ENCODE measurements at places on chromosomes 4 and X.

DNA sequence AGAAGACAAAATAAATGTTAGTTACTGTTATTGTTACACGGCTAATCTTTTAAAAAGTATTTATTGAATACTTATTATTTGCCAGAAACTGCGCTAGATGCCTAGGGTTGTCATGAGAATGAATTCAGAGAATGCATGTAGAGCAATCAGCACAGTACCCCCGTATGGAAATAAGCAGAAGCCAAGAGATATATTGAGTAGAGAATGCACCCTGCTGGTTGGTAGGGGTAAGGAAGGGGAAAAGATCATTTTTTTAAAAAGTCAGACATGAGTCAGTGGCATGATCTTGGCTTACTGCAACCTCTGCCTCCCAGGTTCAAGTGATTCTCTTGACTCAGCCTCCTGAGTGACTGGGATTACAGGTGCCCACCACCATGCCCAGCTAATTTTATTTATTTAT lies 13.1 kb upstream of the DRP2 start:
- no peak overlapping the region for H3K4me3 ChIP-seq
- no peak overlapping the region for H3K27ac ChIP-seq
- no peak for DNase-seq
- no peaks in the 10 kb centered on the region for H3K27me3 ChIP-seq
- no peaks in the 10 kb centered on the region for H3K36me3 ChIP-seq
- no peaks in the 10 kb centered on the region for H3K4me1 ChIP-seq

- H3K4me3 ChIP-seq, result no peak overlapping the region
- no peak overlapping the region for H3K27ac ChIP-seq
- no peak for DNase-seq
- H3K4me1 ChIP-seq, result no peaks in the 10 kb centered on the region
- no peaks in the 10 kb centered on the region for H3K36me3 ChIP-seq
These were observed 160.5 kb downstream of the ZNF518B start for GRCh38 chr4:10296730-10297129.

GRCh38 chr4:124710015-124710741 lies 2.4 kb downstream of the ANKRD50 start:
- DNase-seq, result peak; percentile 2
- H3K4me3 ChIP-seq, result no peak overlapping the region
- no peak overlapping the region for H3K27ac ChIP-seq
- peaks cover 7% of the 10 kb centered on the region for H3K36me3 ChIP-seq
- H3K4me1 ChIP-seq, result no peaks in the 10 kb centered on the region

DNA sequence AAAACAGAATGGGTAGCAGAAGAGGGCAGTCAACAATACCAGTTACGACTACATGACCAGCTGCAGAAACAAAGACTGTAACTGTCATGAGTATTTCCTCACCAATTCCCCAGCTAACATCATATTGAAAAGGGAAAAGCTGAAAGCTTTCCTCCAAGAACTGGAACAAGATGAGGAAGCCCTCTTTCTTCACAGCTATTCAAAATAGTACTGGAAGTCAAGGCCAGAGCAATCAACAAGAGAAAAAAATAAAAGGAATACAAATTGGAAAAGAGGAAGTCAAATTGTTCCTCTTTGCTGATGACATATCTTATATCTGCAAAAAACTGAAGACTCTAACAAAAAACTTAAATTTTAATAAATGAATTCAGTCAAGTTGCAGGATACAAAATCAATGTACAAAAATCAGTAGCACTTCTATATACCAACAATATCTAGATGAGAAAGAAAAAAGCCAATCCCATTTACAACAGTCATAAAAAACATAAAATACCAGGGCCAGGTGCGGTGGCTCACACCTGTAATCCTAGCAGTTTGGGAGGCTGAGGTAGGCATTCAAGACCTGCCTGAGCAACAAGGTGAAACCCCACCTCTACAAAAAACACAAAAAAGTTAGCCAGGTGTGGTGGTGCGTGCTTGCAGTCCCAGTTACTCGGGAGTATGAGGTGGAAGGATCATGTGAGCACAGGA lies 125.4 kb downstream of the ATP8A1 start:
- no peak for DNase-seq
- H3K36me3 ChIP-seq, result no peaks in the 10 kb centered on the region
- H3K4me3 ChIP-seq, result no peak overlapping the region
- H3K4me1 ChIP-seq, result no peaks in the 10 kb centered on the region

DNA sequence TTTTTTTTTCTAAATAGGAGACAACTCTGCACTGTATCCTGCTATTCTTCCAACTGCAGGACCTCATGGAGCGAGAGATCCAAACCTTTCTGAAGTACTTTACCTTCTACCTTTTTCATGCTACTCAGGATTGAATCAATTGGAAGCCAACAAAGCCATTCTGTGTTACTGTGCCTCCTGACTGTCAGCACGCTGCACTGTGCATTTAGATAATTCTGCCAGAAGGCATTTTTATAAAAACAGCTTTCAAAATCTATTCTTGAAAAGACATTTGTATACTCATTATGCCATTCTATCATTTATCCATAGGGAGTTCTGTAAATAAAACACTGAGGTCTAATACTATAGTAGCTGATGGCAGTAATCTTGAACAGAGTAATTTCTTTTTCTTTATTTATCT lies 142.8 kb downstream of the SLIT2 start:
- H3K4me1 ChIP-seq, result no peaks in the 10 kb centered on the region
- H3K36me3 ChIP-seq, result no peaks in the 10 kb centered on the region
- no peak overlapping the region for H3K4me3 ChIP-seq
- DNase-seq, result no peak
- no peaks in the 10 kb centered on the region for H3K27me3 ChIP-seq
- H3K27ac ChIP-seq, result no peak overlapping the region

- H3K4me3 ChIP-seq, result no peak overlapping the region
- no peaks in the 10 kb centered on the region for H3K36me3 ChIP-seq
- DNase-seq, result no peak
- peaks cover 13% of the 10 kb centered on the region for H3K27me3 ChIP-seq
These were observed 67.8 kb upstream of the ATP6AP2 start for GRCh38 chrX:40513012-40513411.

DNA sequence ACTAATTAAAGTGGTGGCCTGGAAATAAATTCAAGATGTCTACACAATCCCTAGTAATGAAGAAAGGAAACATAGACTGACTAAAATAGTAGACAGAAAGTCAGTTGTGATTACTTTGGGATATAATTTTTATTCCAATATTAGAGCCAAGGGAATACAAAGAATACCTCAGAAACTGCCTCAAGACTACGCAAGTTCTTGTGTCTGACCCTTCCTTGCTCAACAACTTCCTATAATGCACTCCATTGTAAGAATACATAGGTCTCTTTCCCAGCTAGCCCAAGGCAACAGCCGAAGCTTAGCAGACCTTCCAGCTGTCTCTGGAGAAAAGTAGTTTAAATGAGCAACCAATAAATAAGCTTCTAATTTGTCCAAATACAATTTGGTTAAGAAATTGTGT lies 315.9 kb downstream of the IQCM start:
- no peak for DNase-seq
- H3K27me3 ChIP-seq, result no peaks in the 10 kb centered on the region
- no peak overlapping the region for H3K4me3 ChIP-seq
- H3K36me3 ChIP-seq, result no peaks in the 10 kb centered on the region
- no peaks in the 10 kb centered on the region for H3K4me1 ChIP-seq

DNA sequence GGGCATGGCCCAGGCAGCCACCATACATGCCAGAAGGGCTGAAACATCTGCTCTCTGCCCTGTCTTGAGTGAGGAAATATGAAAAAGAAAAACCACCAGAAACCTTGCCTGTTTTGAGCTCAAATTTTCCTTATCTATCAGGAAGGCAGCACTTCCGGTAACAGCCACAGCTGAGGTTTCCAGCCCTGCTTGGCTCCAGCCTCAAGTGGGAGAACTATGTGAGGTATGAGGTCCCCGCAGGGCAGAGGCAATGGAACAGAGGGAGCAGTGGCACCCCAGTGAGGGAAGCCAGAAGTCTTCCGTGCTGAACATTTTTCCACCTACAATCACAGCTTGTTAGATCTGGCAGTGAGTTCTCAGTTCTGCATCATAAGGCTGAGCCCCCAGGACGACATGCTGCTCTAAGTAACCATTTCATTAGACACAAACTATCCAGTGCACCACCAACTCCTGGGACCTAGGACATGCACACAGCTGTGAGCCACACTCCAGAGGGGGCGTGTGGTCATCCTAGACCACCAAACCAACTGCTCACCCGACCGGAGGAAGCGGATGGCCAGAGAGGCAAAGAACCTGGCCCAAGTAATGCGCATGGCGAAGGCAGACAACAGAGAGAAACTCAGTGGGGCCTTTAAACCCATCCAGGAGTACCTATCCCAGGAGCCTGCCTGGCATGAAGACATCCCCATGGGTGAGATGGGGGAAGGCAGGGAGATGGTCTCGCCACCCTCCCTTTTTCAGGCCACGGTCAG lies 22.6 kb downstream of the WDR1 start:
- DNase-seq, result no peak
- H3K36me3 ChIP-seq, result peaks cover 28% of the 10 kb centered on the region
- no peaks in the 10 kb centered on the region for H3K27me3 ChIP-seq
- H3K4me3 ChIP-seq, result no peak overlapping the region
- peaks cover 12% of the 10 kb centered on the region for H3K4me1 ChIP-seq

DNA sequence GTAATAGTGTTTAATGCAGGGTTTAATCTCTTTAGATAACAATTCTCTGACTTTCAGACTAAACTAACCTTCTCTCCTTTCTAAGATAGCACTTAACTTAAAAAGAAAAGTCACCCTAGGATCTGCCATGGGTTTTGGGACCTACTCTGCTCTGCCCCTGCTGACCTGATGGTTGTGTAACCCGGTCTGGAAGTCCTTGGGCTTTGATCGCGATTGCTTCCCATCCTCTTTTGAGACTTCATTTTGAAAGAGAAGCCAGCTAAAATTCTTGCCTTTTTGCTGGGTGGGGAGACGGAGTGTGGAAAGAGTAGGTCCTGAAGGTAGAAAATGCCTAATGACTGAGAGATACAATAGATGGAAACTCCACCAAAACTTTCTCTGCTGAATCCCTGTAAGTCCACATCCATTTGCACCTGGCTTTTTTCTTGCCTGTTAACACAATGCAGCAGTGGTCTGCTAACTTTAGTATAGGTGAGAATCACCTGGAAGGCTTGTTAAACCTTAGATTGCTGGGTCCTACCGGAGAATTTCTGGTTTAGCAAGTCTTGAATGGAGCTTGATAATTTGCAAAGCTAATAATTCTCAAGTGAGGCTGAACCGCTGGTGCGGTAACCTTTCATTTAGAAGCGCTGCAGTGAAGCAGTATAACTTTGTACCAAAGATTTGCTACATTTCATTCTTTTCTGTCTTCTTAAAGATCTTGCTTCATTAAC lies 45.6 kb upstream of the CCSER1 start:
- H3K4me3 ChIP-seq, result no peak overlapping the region
- no peaks in the 10 kb centered on the region for H3K36me3 ChIP-seq
- no peaks in the 10 kb centered on the region for H3K27me3 ChIP-seq
- no peaks in the 10 kb centered on the region for H3K4me1 ChIP-seq
- no peak for DNase-seq

DNA sequence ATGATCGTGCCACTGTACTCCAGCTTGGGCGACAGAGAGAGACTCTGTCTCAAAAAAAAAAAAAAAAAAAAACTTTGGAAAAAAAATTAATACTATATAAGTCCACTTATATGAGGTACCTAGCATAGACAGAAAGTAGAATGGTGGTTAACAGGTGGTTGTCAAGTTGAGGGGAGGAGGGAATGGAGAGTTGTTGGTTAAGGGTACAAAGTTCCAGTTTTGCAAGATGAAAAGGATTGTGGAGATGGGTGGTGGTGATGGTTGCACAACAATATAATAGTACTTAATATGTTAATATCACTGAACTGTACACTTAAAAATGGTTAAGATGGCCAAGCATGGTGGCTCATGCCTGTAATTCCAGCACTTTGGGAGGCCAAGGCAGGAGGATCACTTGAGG lies 4.1 kb upstream of the IL9R start:
- no peaks in the 10 kb centered on the region for H3K27me3 ChIP-seq
- no peaks in the 10 kb centered on the region for H3K4me1 ChIP-seq
- no peak overlapping the region for H3K27ac ChIP-seq
- DNase-seq, result no peak
- H3K4me3 ChIP-seq, result no peak overlapping the region

- H3K27me3 ChIP-seq, result no peaks in the 10 kb centered on the region
- no peak for DNase-seq
- H3K4me3 ChIP-seq, result no peak overlapping the region
- H3K36me3 ChIP-seq, result no peaks in the 10 kb centered on the region
These were observed 147.1 kb downstream of the CPEB2 start for GRCh38 chr4:15149234-15149838.
